ENCODE measurements at places on chromosomes 3 and 15. TPM values are rescaled to one million over a fixed set of nuclear protein-coding genes. Genes with fewer than 3 reads are reported as not detected.

The VIPR1 gene
- 1.4 TPM for total RNA-seq

The IMPG2 gene
- 0.99 TPM for total RNA-seq

DNA sequence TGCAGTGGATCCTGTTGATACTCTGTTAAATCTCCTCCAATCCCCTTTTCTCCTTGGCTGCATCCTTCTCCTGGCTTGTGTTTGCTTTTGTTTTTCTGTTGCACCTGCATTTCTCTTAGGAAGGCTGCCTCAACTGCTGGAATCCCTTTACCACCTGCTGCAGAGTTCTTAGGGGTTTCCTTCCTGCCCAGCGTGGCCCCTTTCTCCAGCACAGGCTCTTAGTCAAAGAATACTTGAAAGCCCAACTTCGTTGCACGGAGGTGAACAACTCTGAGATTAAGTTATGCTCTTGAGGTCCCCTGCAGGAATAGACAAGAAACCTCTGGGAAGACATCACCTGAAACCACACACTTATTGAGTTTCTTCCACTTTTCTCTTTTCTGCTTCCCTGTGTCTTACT, 121.6 kb upstream of the GRM7 start:
- DNase-seq, result no peak

DNA sequence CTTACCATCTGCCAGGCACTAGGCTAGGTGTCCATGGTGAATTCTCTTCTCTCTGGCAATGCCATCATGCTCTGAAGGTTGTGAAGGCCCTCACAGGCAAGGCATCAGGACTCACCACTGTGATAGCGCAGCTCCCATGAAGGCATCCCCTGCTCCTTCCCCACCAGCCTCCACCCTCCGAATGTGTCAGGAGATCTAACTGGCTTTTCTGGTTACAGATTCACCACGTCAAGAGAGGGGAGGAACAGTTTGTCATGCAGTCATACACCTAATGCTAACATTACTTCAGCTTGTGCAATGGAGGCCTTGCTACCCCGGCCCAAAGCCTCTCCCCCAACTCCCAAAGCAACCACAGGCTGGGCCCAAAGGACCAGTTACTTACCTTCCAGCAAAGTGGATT, 8.9 kb upstream of the CMTM8 start:
- no peak for DNase-seq

- peak; percentile 100 for DNase-seq
These were observed 263.5 kb upstream of the RASGRP1 start for GRCh38 chr15:38828031-38828532.

The CNTN4 gene
- 0.19 TPM for total RNA-seq

The TICRR gene
- total RNA-seq, result 1.4 TPM
